ENCODE measurements at places on chromosomes 11 and 22. TPM values are rescaled to one million over a fixed set of nuclear protein-coding genes. Genes with fewer than 3 reads are reported as not detected.

FIBIN gene
- 30.0 TPM for total RNA-seq

CNGA4 gene
- total RNA-seq, result under 0.01 TPM

APOA4 gene
- total RNA-seq, result not detected

ZNF214 gene
- 4.7 TPM for total RNA-seq

CD3E gene
- total RNA-seq, result not detected

CARD18 gene
- not detected for total RNA-seq

SPTBN2 gene
- 2.2 TPM for total RNA-seq

C22orf31 gene
- total RNA-seq, result not detected

GAB4 gene
- total RNA-seq, result not detected

NXPE2 gene
- total RNA-seq, result 0.29 TPM

PDGFD gene
- 15.6 TPM for total RNA-seq

MYRF gene
- total RNA-seq, result 0.29 TPM

OR56A1 gene
- under 0.01 TPM for total RNA-seq

MRGPRF gene
- total RNA-seq, result 41.5 TPM

IFITM10 gene
- 18.1 TPM for total RNA-seq

CHRNA10 gene
- 0.29 TPM for total RNA-seq

ABTB2 gene
- 5.1 TPM for total RNA-seq

RTN4RL2 gene
- total RNA-seq, result 0.29 TPM
